ENCODE measurements at places on chromosomes 3 and 15.

DNA sequence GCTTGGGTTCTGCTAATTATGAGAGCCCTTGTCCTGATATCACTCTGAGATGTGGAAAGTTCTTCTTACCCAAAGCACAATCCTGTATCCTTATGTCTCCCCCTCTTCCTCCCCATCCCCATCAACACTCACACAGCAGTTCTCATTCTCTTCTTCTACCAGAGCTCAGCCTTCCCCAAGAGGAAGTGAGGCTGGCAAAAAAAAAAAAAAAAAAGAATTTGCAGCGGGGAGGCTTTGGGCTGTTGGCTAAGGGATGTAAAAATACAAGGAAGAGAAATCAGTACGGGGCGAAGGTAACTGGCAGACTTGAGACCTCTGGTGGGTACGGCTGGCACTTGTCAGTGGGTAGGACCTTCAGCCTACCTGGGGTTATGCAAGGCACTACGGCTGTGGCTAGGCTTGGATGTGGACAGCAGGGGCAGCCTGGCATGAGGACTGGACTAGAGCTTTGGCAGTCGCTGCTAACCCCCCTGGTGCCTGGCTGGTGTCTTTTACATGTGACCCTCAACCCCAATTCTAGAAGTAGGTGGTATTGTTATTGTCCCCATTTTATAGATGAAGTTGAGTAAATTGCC is 5.4 kb downstream of the VIPR1 start:
- DNase-seq: no peak

- DNase-seq: no peak
These were observed 10.2 kb upstream of the GCSAM start for GRCh38 chr3:112143251-112143650.

GRCh38 chr3:101223016-101223415 is 97.4 kb downstream of the IMPG2 start:
- no peak for DNase-seq

- no peak for DNase-seq
These were observed 11.1 kb downstream of the TNK2 start for GRCh38 chr3:195897081-195897852.

DNA sequence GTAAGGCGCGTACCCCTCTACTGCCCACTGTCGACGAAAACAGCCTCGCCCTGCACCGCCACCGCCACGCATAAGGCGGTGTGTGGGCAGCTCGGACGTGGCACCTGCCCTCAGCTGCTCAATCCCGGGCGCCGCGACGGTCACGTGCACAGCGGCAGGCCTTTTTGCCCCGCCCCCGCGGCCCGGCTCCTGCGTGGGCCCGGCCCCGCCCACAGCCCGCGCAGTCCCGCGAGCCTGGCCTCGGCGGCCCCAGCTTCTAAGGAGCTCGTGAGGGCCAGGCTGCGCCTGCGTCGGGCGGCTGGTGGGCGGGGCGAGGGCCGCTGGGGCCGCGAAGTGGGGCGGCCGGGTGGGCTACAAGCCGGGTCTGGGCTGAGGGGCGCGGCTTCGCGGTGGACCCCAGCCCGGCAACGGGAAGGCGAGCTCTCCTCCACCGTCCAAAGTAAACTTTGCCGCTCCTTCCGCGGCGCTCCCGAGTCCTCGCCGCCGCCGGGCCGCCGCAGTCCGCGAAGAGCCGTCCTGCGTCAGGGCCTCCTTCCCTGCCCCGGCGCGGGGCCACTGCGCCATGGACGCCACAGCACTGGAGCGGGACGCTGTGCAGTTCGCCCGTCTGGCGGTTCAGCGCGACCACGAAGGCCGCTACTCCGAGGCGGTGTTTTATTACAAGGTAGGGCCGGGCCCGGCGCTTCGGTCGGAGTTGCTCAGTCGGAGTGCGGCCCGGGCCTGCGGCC is at the start of gene CAPN7:
TSS of gene CAPN7 (plus strand) at position 313 of the 728 bp plus-strand sequence. CDS start at position 563, 250 bp downstream.
- no peak for DNase-seq

- no peak for DNase-seq
These were observed 23.2 kb downstream of the MRPS25 start for GRCh38 chr3:15041950-15042349.

- DNase-seq: no peak
These were observed 779 bp upstream of the CTNNB1 start for GRCh38 chr3:41198526-41198925.

DNA sequence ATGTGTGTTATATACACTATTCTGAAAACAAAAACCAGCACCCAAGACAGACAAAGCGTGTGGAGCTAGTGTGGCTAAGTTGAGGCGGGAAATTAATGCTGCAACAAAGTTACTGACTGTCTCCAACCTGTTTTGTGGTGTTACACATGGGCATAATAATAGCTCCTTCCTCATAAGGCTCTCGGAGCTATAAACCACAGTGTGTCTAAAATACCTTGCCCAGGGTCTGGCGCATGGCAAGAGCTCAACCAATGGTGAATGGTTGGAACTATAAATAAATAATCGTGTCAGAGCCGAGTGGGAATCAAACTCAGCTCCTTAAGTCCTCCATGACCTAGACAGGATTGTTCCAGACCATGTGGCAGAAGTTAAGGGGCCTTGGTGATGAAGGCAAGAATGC is 35.9 kb upstream of the TFRC start:
- no peak for DNase-seq

DNA sequence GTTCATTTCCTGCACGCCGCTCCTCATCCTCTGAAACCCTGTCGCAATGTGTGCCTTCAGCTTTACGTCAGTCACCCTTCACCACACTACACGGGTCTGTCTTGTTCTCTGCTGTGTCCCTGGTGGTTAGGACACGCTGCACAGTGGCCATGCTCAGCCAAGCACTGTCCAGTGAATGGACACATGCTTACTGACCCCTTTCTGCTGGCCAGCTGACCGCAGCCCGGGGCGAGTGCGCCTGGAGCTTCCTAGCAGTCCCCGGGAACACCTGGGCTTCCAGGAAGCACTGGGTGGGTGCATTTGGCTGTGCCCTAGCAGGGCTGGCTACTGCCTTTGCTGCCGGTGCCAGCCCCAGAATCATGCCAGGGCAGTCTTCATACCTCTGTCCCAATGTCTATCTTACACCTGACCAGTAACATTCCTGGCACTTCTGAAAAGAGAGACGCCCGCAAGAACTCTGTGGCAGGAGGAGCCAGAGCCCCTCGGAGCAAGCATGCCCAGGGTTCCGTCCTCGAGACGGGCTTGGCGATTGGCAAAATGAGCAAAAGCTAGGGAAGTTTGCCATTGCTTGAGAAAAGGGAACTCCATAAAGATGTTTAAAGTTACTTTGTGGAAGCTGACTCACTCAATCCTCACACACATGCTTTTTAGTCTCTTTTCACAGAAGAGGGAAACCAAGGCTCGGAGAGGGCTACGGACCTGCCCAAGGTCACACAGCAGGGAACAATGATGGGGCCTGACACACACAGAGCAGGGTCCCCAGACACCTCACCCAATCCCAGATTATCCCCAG is 15.7 kb upstream of the ZXDC start:
- DNase-seq: no peak

DNA sequence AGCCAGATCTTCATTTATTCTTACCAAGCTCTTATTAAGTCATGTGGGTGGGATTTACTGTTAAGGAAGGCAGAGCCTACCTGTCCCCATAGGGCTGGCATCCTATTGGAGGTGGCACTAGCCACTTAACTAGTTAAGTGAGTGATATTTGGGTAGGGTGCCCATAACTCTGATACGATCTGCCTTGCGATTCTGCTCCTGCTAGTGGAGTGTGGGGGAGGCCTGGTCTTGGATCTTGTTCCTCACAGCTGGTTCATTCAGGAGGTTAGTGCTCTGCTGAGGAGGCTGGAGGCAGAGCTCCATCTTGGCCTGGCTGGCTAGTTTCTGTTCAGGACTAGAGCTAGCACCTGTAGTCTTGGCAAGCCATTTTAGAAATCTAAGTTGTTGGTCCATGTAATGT is 9.3 kb downstream of the BAHD1 start:
- DNase-seq: no peak

- no peak for DNase-seq
These were observed 132.6 kb downstream of the NR2F2 start for GRCh38 chr15:96462768-96463750.

Data from iPS DF 19.7 (cell line).